Uterus (tissue), 4 donors: ENCODE measurements at places on chromosomes 11 and 22. TPM values are rescaled to one million over a fixed set of nuclear protein-coding genes. Genes with fewer than 3 reads are reported as not detected.

ZDHHC8 gene
- 25.4 TPM for total RNA-seq

GRCh38 chr11:78870655-78871054, 296.0 kb upstream of the NARS2 start:
- H3K4me3 ChIP-seq = no peak overlapping the region
- no peaks in the 10 kb centered on the region for H3K36me3 ChIP-seq
- no peak for DNase-seq
- no peaks in the 10 kb centered on the region for H3K4me1 ChIP-seq
- no peak overlapping the region for H3K27ac ChIP-seq

FBXO3 gene
- total RNA-seq = 92.7 TPM

DNA sequence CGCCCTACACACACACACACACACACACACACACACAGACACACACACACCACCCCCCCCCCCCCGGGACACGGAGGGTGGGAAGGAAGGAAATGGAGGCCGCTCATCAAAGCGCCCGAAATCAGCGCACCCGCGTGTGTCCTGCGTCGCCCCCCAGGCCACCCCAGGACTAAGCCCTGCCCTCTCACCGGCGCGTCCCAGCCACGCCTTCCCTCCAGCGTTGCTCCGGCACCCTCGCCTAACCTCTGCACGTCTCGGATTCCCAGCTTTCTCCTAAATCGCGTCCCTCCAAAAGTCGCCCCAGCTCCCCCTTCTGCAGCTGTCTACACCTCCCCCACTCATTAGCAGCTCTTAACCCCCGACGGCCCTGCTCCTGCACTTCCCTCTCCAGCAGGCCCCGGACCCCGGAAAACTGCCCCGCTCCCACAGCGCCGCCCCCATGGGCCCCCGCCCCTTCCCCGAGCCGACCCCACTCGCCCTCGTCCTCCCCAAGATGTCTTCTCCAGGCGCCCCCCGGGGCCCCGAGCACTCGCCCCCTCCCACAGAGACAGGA, 557 bp downstream of the PACSIN2 start:
- no peaks in the 10 kb centered on the region for H3K27me3 ChIP-seq
- H3K36me3 ChIP-seq = no peaks in the 10 kb centered on the region
- peak; percentile 35 for DNase-seq
- peak overlapping the region; percentile 89 for H3K4me3 ChIP-seq

MTNR1B gene
- not detected for total RNA-seq

DNA sequence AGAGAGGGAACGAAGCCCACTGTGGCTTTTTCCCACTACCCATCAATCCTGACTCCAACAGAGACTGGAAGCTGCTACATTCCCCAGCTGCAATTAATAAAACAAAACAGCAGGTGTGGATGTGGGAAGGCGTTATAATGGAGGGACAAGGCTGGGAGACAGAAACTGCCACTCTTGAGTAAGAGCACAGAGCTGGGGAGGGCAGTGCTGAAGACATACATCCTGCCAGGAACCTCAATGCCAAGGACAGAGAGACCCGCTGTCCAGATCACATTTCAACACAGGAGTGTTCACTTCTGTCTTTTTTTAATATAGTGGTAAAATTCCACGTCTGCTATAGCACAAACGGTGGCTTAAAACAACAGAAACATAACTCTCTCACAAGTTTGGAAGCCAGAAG, 94.5 kb downstream of the LARGE1 start:
- DNase-seq = no peak
- no peaks in the 10 kb centered on the region for H3K27me3 ChIP-seq
- H3K4me1 ChIP-seq = no peaks in the 10 kb centered on the region
- H3K27ac ChIP-seq = no peak overlapping the region
